ENCODE measurements at places on chromosomes 2 and 18.

GRCh38 chr18:9520666-9521065, 45.4 kb downstream of the RALBP1 start:
- DNase-seq = no peak

- DNase-seq = no peak
Observed at GRCh38 chr2:149160701-149161217, 122.3 kb downstream of the LYPD6B start.

DNA sequence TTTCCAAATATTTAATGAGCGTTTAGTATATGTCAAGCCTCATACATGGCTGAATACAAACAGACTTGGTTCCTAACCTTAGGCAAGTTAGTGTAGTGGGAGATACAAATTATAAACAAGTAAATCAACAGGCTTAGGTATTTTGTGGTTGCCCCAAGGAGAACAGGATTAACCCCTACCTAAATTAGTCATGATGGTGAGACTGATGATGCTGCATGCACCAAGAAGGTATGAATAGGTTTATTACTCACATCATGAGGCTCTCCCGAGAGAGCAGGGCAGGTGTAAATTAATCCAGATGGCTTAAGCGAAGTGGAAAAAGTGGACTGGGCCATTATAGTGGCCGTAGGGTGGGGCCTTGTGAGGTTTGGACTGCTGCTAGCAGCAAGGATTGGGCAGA, 118.1 kb upstream of the GCFC2 start:
- DNase-seq = no peak

GRCh38 chr2:167264380-167264779, 376.1 kb downstream of the XIRP2 start:
- no peak for DNase-seq

GRCh38 chr2:128520340-128520739, 201.7 kb upstream of the HS6ST1 start:
- no peak for DNase-seq

DNA sequence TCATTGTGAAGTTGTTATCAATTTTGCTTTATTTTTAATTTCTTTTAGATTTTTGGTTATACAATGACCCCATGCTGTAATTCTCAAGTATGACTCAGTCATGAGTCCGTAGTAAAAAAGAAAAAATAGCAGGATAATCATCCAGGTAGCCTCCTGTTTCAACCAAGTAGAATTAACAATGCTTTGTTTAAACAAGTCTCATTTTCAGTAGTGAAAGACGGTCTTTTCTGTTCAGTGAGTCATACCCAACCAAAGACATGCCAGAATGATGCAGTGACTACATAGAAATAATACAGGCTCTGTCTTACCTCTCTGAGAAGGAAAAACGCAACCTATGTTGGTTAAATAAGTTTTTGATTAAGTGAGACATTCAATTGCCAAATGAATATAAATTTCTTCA, 67.8 kb upstream of the DSC1 start:
- DNase-seq = no peak

GRCh38 chr2:149422337-149422990, 92.1 kb downstream of the LYPD6 start:
- DNase-seq = no peak

Data from stimulated activated CD8-positive, alpha-beta memory T cell treated with anti-CD3 and anti-CD28 coated beads, Interleukin-12 subunit alpha, Interleukin-12 subunit beta, amount 100 ng/mL, for 4 hours (primary cell).